ENCODE measurements at places on chromosomes 6 and 20.

- DNase-seq: no peak
Observed at GRCh38 chr6:4723383-4723782, 52.8 kb upstream of the CDYL start.

DNA sequence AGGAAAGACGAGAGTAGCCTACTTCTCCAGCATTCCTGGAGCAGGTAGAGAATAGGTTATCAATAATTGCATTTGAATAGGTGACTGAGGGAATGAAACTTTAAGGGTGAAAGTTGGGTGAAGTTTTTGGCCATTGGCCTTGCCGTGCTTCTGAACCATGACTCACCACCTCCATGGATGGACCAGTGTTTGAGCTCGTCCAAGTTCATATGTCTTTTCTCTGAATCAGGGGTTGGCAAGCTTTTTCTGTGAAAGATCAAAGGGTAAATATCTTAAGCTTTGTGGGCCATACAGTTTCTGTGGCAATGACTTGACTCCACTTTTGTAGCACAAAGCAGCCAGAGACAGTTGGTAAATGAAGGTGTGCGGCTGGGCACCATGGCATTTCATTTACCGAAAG, 31.8 kb downstream of the SNRNP48 start:
- DNase-seq: no peak

DNA sequence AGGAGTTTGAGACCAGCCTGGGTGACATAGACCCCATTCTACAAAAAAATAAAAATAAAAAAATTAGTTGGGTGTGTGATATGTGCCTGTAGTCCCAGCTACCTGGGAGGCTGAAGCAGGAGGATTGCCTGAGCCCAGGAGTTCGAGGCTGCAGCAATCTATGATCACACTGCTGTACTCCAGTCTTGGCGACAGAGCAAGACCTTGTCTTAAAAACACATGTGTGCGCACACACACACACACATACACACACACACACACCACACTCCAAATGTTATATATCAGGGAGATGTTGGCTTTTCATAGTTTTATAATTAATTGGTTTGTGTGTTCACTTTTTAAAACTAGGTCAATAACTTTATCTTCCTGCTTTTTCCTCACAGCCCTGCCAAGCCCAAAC, 110.5 kb downstream of the RTN4IP1 start:
- DNase-seq: no peak

GRCh38 chr6:66851930-66852329, 1144.9 kb upstream of the EYS start:
- DNase-seq: no peak

GRCh38 chr6:35972471-35973367, 51.7 kb downstream of the SLC26A8 start:
- DNase-seq: no peak

DNA sequence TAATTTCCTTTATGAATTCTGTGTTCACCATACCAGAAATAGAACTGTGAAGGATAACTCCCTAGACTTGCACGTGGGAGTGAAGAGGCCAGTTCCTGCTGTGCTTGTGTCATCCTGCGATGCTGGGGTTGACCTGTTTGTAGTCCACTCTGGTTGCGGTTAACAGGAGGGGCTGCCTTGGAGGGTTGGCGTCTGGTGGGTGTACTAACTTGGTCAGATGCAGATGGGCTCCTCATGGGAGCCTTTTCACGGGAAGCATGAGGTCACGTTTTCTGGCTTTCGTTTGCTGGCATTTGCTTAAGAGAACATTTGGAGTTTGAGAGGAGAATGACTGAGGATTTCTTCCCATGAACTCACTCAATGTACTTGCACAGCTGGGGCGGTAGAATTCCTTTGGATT, 41.2 kb downstream of the IGF2R start:
- no peak for DNase-seq

DNA sequence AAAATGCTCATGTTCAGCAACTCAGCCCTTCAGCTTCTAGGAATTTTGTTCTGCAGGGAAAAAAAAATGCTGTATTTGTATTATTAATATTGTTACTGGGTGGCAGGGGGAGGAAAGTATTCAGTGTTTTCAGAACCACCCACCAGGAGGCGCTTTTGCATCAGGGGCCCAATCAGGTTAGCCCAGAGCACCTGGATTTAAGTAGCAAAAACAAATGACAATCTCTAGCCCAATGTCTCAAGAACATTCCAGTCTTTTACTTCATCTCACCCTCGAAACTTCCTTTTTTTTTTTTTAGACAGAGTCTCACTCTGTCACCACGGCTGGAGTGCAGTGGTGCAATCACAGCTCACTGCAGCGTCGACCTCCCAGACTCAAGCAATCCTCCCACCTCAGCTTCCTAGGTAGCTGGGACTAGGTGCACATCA, 635 bp upstream of the C20orf203 start:
- DNase-seq: no peak

DNA sequence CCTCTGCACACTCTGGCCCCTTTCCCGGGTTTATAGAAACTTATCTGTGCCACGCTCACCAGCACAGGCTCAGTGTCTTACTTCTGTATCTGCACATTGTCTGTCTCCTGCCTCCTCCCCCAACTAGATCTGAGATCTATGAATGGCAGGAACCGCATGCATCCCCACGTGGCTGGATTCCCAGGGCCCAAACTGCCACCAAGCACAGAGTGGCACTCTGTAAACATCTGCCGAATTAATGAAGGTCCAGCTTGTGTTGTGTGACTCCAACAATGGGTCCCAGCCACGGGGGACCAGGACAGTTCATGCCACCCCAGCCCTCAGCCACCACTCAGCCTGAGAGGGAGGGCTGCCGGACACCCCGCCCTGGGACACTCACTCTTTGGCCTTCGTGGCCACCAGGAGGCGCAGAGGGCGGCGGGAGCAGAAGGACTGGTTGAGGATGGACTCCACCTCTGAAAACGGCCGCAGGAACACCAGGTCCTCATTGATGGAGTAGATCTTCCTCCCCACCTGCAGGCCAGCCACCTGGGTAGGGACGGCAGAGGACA, 171.1 kb downstream of the PREX1 start:
- no peak for DNase-seq

DNA sequence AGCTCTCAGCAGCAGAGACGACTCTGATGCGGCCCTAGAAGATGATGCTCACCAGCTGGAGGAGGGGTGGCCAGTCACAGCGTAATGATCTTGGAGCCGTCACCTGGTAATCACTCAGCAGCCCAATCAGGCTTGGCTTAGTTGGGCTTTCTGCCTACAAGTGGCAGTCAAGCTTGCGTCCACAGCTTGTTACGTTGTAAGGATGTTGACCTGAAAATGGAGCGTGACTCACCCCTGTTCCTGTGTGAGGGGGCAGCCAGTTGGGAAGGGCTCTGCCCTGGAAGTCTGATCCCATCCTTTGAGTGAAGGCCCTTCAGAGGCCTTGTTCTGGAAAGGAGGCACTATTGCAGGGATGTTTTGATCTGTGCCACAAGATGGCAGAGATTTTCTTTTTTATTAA, 49.8 kb downstream of the SPATA2 start:
- no peak for DNase-seq

GRCh38 chr6:44342489-44342888, at the start of gene SPATS1:
Gene SPATS1, plus strand, starts transcription at chr6:44342650. Its CDS starts 446 bp downstream, at chr6:44343096.
- no peak for DNase-seq

- no peak for DNase-seq
Observed at GRCh38 chr6:13810688-13811446, 3.5 kb downstream of the MCUR1 start.

DNA sequence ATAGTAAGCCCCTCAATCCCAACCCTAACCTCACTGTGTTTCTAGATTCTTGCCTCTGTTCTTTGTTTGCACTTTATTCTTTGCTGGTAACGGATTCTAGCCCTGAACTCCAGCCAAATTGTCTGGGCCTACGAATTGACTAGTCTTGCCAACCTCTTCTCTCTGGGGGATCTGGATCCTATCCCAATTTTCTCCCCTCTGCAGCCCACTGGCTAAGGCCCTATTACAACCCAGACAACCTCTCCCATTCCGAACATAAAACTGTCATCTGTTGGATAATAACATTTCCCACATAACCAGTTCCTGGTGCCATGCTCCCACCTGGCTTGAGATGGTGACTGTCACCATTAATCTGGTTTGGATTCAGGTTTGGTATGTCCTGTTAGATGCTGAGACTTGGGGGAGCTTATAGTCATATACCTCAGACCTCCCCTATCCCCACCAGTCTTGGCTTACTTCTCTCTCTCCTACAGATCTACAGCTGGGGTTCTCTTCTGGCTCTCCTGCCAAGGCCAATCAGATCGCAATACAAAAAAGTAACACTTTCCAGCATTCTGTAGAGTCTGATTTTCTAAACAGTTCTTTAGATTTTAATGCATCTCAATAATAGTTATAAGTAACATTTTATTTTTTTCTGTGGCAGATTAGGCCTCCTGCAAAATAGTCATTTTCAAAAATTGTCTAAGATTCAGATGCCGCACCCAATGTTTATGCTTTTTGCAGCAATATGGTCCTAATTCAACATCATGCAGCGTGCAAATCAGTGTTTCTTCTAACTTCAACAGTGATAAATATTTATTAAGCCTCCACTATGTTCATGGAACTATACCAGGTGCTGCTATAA, 29.8 kb upstream of the AHI1 start:
- DNase-seq: no peak

GRCh38 chr20:51211191-51211590, 188.3 kb upstream of the KCNG1 start:
- no peak for DNase-seq

DNA sequence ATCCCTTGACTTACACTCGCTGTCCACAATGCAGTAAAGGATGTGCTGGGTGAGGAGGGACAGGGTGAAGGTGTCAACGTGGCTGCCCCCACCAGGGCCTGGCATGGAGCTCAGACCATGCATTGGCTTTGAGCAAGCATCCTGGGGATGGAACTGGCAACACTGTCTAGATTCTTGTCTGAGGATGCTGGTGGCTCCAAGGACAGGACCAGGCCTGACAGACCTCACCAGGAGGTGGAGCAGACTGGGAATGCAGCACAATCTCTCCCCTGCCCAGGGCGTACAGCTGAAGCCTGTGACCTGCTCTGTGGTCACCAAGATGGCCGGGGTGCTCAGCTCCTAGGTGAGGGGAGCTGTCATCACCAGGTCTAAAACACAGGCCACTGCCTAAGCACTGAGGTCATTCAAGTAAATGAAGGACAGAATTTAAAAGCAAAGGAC, 50.9 kb downstream of the MYH7B start:
- DNase-seq: no peak

DNA sequence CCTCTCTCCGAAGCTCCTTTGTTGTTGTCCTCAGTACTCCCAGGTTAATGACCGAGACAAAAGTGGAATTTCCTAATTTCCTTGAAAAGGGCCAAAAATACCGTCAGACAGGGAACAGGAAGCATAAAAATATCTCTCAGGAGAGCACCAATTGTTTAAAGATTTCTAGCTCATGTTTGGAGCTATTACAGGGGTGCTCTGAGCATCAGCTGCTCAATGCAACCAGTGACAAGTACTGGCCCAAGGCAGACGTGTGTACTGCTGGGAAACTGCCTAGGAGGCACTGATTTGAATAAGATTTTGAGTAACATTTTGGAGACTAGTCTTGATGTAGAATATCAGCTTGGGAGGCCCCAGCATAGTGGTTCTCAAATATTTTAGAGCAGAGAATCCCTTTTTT, 17.3 kb downstream of the LAMA4 start:
- no peak for DNase-seq

DNA sequence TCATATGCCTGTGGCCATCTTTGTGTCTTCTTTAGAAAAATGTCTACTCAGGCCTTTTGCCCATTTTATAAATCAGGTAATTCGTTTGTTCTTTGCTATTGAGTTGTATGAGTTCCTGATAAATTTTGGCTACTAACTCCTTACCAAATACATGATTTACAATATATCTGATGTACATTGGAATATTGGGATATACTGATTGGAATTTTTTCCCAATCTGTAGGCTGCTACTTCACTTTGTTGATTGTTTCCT, 39.2 kb downstream of the BACH2 start:
- no peak for DNase-seq

- no peak for DNase-seq
Observed at GRCh38 chr6:137944793-137945498, 77.9 kb downstream of the TNFAIP3 start.

DNA sequence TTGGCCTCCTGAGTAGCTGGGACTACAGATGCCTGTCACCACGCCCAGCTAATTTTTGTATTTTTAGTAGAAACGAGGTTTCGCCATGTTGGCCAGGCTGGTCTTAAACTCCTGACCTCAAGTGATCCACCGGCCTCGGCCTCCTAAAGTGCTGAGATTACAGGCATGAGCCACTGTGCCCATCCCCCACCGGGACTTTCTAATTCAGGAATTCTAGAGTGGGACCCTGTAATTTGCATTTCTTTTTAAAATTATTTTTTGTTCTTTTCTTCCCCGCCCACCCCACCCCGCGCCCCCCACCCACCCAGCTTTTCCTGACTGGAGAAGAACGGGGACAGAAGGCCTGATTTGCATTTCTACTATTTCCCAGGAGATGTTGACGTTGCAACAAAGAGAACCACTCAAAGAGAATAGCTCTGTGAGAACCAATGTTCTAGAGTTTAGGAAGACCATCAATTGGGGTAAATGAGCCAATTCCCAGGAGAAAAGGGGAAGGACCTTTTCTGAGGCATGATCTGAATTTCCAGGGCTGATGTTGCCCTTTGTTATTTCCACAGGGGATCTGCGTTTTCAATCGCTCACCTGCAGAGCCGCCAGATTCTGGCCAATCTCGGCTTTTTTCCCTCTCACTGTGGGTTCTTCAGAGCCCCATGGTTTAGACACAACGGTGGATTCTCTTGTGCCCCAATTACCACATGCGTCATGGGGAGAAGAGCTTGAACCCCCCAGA, 33.2 kb upstream of the TFAP2C start:
- DNase-seq: no peak
